Stimulated activated CD4-positive, alpha-beta T cell treated with anti-CD3 and anti-CD28 coated beads, Interleukin-4, amount 100 ng/mL, for 1 hour (primary cell): ENCODE measurements at places on chromosomes 7 and 10.

GRCh38 chr7:134462337-134462925 is 3.5 kb upstream of the AKR1B1 start:
- DNase-seq, result no peak

DNA sequence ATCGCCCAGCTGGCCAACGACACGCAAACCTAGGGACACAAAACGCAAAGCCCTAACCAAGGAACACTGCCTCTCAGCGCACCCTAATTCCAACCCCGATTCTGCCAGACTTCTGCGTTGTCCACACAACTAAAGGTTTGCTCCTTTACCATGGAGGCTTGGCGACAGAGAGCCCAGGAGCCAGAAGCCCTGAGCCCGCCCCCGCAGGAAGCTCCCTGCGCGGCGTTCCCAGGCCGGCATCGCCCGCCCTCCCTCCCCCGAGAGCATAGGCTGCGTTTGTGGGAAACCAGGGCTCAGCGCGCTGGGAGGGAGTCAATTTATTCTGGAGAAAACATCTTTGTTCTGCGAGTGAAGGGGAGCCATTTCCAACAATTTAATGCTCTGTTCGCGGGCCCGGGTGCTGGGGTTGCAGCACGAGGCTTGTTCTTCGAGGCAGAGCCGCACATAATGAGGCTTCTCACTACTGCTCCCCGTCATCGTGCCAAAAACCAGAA is 103.9 kb downstream of the GRID1 start:
- DNase-seq, result no peak

DNA sequence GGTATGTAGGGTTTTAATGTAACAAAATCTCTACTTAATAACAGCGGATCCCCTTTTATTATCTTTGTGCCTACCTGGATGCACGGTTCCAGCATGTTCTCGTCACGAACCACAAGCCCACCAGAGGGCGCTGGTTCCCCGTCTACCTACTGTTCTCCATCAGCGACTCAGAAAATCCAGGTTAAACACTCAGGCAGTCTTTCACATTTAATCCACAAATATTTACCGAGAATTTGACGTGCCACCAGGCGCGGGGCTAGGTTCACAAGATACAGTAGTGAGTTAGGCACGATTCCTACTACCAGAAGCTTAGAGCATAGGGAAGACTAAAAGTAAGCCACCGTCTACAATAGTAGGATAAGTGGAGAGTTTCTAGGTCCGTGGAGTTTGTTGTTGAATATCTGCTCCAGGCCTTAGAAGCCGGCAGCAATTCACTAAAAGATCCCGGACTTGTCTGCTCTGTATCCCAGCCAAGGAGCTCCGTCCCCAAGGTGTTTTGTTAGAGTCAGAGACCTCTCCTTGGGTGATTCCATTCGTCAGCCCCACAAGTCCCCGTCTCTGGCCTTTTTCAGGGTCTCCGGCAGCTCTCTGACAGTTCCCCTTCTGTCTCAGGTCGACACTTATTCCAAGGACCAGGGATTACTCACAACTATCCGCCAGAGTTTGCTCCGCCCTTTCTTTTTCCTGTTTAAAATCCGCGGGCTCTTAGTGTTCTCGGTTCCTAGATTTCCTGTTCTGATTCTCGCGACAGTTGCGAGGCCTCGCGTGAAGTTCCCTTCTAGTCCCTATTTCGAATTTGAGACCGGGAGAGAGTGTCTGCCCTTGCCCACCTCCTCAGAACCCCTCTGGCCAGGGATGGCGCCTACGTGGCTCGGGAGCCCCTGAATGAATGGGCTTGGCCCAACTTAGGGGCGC is 1.5 kb upstream of the KAZALD1 start:
- DNase-seq, result peak; percentile 93

GRCh38 chr10:23253780-23254179 is 61.7 kb downstream of the PTF1A start:
- no peak for DNase-seq

DNA sequence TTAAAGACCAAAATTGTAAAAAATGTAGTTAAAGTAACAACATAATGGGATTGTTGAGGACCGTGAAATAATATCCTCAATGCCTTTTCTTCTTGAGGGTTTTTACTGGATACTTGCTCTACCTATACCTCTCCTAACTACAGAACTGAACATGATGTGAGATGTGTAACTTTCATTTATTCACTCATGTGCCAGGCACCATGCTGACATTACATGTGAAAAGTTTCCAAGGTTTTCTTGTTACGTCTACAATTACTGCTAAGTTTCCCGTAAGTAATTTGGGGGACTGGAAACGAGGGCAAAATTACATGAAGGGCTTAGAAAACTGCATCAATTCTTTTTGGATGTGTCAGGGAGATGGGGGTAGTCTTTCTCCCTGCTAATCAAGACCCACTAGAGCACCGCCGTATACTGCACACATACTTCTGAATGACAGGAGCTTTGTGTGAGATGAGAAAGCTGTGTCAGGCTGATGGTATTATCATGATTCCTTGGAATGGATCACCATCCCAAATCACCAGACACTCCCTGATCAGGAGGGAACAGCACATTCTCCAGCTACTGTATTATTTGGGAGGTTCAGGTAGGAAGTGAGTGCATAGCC is 41.8 kb downstream of the PTPRZ1 start:
- no peak for DNase-seq

DNA sequence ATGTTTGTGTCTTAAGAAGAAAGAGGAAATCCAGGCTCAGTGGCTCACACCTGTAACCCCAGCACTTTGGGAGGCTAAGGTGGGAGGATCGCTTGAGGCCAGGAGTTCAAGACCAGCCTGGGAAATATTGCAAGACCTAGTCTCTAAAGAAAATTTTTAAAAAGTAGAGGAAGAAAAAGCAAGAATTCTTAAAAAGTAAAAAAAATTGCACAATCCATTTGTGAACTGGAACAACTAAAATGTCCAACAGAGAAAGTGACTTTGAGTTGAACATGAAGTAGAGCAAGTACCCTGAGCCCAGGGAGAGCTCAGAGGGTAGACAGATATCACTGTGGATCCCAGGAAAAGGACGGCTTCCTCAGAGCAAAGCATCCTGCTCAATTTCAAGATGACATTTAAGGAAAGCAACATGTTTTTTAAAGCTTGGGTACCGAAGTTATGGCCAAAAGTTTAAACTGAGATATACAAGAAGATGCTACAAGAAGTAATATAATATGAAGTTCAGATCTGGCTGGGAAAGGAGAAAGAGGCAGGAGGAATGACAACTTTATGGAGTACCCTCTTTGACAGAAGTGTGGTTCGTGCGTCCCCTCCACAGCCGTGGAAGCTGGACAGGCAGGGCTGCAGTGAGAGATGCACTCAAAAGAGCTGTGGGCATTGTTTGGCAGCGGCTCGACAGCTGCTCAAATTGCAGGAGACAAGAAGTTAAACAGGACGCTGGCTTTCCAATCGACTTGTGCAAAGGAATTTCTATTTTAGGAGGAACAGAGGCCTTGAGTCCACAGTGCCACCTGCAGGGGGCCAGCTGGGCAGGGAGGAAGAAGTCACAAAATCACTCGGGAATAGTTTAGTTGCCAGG is 201.3 kb downstream of the JCAD start:
- DNase-seq, result no peak
